Activated naive CD4-positive, alpha-beta T cell treated with anti-CD3 and anti-CD28 coated beads for 36 hours (primary cell): ENCODE measurements at places on chromosomes 1 and 21. TPM values are rescaled to one million over a fixed set of nuclear protein-coding genes. Genes with fewer than 3 reads are reported as not detected.

GRCh38 chr1:151533870-151534269 is 6.2 kb upstream of the TUFT1 start:
- no peaks in the 10 kb centered on the region for H3K36me3 ChIP-seq
- no peaks in the 10 kb centered on the region for H3K27me3 ChIP-seq
- H3K4me3 ChIP-seq = no peak overlapping the region
- H3K4me1 ChIP-seq = no peaks in the 10 kb centered on the region
- H3K27ac ChIP-seq = no peak overlapping the region

GRCh38 chr21:39182016-39182415 is 1.2 kb downstream of the PSMG1 start:
- H3K27me3 ChIP-seq = no peaks in the 10 kb centered on the region
- no peak for DNase-seq
- H3K4me3 ChIP-seq = peak overlapping the region; percentile 92
- H3K27ac ChIP-seq = peak overlapping the region; percentile 90
- H3K36me3 ChIP-seq = peaks cover 32% of the 10 kb centered on the region

GRCh38 chr1:55305735-55306134 is 90.6 kb upstream of the USP24 start:
- no peak overlapping the region for H3K4me3 ChIP-seq
- no peak for DNase-seq
- peaks cover 10% of the 10 kb centered on the region for H3K27me3 ChIP-seq
- no peak overlapping the region for H3K27ac ChIP-seq
- H3K4me1 ChIP-seq = peaks cover 11% of the 10 kb centered on the region

- no peak for DNase-seq
- no peaks in the 10 kb centered on the region for H3K4me1 ChIP-seq
- H3K4me3 ChIP-seq = no peak overlapping the region
- peaks cover 12% of the 10 kb centered on the region for H3K36me3 ChIP-seq
These were observed 29.8 kb upstream of the CFAP298 start for GRCh38 chr21:32641710-32642698.

DNA sequence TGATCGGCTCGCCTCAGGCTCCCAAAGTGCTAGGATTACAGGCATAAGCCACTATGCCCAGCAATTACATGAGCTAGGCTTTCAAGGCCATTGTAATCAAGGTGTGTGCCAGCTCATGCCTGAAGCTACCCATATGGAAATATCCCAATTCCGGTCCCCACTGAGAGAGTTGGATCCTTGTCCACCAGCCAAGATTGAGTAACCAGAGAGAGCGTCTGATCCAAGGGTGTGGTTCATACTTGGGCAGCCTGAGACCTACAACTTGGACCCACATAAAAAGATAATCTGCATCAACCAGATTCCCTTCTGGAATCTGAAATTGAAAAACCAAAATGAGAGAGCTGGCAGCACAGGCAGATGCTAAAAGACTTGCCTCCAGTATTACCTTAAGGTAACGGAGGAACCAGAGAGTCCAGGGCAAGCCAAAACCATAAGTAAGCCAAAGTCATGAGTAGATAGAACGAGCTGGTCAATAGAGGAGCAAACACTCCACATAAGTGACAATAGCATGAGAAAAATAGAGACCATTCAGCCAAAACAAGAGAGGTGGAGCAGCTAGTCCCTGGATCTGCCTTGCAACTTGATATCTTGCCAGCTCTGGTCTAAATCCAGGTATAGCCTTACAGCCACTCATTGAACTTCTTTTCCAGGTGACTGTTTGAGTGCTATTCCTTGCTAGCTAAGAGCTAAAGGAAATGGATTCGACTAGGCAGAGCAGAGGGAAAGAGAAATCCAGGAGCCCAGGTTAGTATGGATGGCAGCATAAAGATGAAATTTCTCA is 63.8 kb upstream of the ATP1A1 start:
- DNase-seq = no peak
- H3K27me3 ChIP-seq = no peaks in the 10 kb centered on the region
- no peak overlapping the region for H3K4me3 ChIP-seq
- H3K27ac ChIP-seq = no peak overlapping the region

DNA sequence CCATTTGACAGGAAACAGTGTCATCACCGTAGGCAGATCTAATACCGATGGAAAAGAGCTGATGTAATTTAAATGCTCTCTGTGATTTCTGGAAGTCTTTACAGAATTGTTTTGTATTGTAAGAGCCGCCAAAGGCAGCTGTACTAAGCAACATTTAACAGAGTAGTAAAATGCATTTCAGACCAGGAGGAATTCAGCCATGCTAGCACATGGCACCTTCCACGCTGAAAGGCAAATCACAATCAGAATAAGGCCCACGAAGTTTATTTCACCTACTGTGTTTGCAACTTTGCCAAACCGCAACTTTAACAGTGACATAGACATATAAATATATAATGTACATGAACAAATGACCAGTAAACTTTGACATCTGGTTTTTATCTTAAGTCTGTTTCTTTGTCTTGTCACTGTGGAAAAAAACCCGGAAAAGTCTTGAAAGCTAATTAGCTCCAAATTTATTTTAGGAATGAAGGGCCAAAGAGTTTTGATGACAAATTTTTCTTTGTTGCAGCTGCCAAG is 26.1 kb upstream of the DISC1 start:
- H3K4me1 ChIP-seq = peaks cover 19% of the 10 kb centered on the region
- DNase-seq = no peak
- no peak overlapping the region for H3K27ac ChIP-seq

DNA sequence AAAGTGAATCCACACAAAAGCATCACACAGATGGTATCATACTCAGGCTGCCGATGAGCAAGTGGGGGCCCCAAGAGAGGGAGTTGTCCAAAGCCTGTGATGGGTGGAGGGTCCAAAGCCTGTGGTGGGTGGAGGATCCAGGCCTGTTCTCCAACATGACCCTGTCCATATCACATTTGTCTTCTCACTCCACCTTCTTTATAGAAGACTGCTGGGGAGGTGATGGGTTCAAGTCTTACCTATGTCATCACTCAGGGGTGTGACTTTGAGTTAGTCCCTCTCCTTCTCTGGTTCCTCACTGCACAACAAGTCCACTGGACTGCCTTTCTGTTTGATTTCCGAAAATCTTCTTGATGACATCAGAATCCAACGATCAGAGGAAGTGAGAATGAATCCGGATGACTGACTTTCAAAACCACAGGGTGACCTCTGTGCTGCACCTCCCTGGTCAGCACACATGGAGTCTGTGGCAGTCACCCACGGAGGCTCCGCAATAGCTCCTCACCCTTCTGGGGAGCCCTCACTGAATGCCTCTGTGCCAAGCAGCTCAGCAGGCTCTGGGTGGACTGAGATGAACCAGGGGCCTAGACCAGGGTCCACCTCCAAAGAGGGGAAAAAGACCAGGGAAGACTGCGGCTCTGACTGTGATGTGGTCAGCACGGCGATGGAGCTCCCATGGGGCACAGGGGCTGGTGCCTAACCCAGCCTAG is 166.8 kb downstream of the HIVEP3 start:
- peaks cover 75% of the 10 kb centered on the region for H3K4me1 ChIP-seq
- H3K27me3 ChIP-seq = no peaks in the 10 kb centered on the region
- peak overlapping the region; percentile 98 for H3K27ac ChIP-seq
- no peak for DNase-seq

GRCh38 chr1:162689745-162690671 is 57.7 kb downstream of the DDR2 start:
- peaks cover 6% of the 10 kb centered on the region for H3K27me3 ChIP-seq
- DNase-seq = no peak
- H3K27ac ChIP-seq = no peak overlapping the region
- H3K36me3 ChIP-seq = no peaks in the 10 kb centered on the region
- H3K4me3 ChIP-seq = no peak overlapping the region

DNA sequence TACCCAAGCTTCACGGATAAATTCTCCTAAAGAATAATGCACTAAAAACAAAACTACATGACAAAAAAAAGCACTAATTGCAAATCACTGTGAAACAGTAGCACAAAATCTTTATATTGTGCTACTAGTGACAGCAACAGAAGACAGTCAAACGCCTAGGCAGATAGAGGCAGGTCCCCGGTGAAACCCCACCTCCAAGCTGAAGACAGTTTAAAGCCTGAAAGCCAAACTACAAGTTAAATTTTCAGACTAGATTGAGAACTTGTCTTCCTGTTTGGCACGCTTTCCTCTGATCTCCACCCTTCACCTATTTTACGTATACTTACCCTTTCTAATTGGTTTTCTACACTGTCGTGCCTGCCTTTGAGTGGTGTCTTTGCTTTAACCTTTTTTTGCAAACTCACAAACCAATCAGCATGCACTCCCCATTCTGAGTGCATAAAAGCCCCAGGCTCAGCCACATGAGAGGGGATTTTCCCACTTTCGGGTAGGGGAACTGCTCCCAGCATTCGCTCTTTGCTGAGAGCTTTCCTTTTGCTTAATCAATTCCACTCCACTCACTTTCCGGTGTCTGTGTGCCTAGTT is 3.6 kb upstream of the BACH1 start:
- DNase-seq = peak; percentile 75
- peak overlapping the region; percentile 8 for H3K4me3 ChIP-seq
- H3K4me1 ChIP-seq = peaks cover 36% of the 10 kb centered on the region
- H3K27ac ChIP-seq = peak overlapping the region; percentile 71

- H3K27me3 ChIP-seq = peaks cover 3% of the 10 kb centered on the region
- peaks cover 14% of the 10 kb centered on the region for H3K4me1 ChIP-seq
- H3K36me3 ChIP-seq = no peaks in the 10 kb centered on the region
- no peak overlapping the region for H3K27ac ChIP-seq
- no peak overlapping the region for H3K4me3 ChIP-seq
- peak; percentile 3 for DNase-seq
These were observed 102.4 kb downstream of the DMRTB1 start for GRCh38 chr1:53561503-53562105.

DNA sequence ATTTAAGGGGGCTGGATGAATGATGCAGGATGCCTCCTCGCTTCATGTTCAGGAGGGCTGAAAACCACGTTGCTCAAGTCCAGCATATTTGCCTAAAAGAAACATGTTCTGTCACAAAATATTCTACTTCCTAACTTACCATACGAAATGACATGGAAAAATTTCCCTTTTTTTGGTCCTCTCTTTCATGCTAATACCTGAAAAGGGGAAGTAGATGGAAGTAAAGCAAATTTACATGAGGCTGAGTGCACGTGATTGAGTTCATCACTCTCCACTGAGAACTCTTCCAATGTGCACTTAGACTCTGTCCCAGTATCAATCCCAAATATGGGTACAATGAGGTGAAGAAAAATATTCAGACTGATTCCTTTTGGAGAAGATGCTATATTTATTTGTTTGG is 23.0 kb downstream of the XCL2 start:
- H3K4me3 ChIP-seq = no peak overlapping the region
- H3K27ac ChIP-seq = peak overlapping the region; percentile 74
- H3K36me3 ChIP-seq = peaks cover 2% of the 10 kb centered on the region
- peaks cover 35% of the 10 kb centered on the region for H3K4me1 ChIP-seq
- H3K27me3 ChIP-seq = no peaks in the 10 kb centered on the region
- DNase-seq = no peak

GRCh38 chr21:37032877-37033471 is 26.5 kb downstream of the RIPPLY3 start:
- H3K4me1 ChIP-seq = no peaks in the 10 kb centered on the region
- H3K27ac ChIP-seq = no peak overlapping the region
- no peak for DNase-seq
- H3K4me3 ChIP-seq = no peak overlapping the region

DNA sequence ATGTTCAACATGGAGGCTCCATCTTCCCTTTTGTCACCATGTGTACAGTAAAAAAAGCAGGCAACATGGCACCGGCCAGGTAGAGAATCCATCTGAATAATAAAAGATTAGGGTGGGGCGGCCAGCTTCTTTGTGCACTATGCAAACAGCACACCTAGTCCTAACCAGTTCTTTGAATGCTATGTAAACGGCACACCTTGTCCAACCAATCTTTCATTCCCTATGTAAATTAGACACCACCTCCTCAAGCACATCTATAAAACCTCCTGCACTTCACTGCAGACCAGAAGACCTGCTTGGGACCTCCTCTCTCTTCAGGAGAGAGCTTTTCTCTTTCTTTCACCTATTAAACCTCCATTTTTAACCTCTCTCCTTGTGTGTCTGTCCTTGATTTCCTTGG is 28.2 kb downstream of the TFB2M start:
- no peaks in the 10 kb centered on the region for H3K4me1 ChIP-seq
- H3K36me3 ChIP-seq = peaks cover 6% of the 10 kb centered on the region
- no peak overlapping the region for H3K4me3 ChIP-seq
- no peaks in the 10 kb centered on the region for H3K27me3 ChIP-seq

DNA sequence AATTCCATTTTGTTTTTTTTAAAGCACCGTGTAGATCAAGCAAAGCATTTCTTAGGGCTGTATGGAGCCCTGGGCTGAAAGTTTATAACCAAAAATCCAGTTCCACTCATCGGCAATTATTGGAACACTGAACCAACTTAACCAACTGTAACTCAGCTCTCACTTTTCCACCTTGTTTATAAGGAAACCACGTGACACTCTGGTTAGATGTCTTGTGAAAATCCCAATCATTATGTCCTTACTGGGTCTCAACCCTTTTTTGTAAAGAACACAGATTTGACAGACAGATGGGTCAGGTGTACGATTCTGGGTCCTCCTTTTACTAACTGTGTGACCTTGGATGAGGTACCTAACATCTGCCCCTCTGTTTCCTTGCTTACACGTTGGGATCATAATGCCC is 6.2 kb downstream of the PLA2G5 start:
- H3K36me3 ChIP-seq = no peaks in the 10 kb centered on the region
- DNase-seq = no peak
- no peak overlapping the region for H3K27ac ChIP-seq
- H3K4me1 ChIP-seq = peaks cover 10% of the 10 kb centered on the region

DNA sequence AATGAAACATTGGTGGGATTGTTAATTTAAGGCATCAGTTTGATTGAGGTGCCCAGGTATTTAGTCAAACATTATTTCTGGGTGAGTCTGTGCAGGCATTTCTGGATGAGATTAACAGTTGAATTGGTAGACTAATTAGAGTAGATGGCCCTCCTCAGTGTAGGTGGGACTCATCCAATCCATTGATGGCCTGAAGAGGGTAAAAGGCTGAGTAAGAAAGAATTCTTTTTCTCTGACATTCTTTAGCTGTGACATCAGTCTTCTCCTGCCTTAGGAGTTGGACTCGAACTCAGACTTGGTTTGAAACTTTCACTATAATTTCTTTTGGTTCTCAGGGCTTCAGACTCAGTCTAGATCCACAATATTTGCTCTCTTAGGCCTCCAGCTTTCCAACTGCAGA is 59.6 kb upstream of the ADAMTS5 start:
- no peaks in the 10 kb centered on the region for H3K4me1 ChIP-seq
- H3K27me3 ChIP-seq = peaks cover 3% of the 10 kb centered on the region
- no peak overlapping the region for H3K4me3 ChIP-seq

DNA sequence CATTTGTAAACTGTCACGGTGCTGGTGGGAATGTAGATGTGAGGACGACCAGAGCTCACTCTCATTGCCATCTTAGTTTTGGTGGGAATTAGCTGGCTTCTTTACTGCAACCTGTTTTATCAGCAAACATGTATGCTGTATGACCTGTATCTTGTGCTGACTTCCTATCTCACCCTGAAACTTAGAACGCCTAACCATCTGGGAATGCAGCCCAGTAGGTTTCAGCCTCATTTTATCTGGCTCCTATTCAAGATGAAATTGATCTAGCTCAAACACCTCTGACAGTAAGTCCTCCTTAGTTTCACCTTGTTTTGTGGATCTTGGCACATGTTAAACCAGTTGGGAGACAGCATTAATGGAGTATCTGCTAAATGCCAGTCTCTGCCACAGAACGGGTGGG is 174.6 kb downstream of the HLX start:
- DNase-seq = no peak
- H3K4me3 ChIP-seq = no peak overlapping the region
- H3K27me3 ChIP-seq = no peaks in the 10 kb centered on the region
- H3K27ac ChIP-seq = no peak overlapping the region
- no peaks in the 10 kb centered on the region for H3K4me1 ChIP-seq
- H3K36me3 ChIP-seq = no peaks in the 10 kb centered on the region

The RUNX3 gene
- 83.8 TPM for total RNA-seq

The GNG5 gene
- total RNA-seq = 128 TPM

The EPHA2 gene
- total RNA-seq = 0.29 TPM

The AQP10 gene
- total RNA-seq = not detected
